Epithelial cell of umbilical artery (primary cell): ENCODE measurements at places on chromosomes 12 and 14. TPM values are rescaled to one million over a fixed set of nuclear protein-coding genes. Genes with fewer than 3 reads are reported as not detected.

The FAM90A1 gene
- 0.15 TPM in 1 of 2 replicates, not detected in the other for total RNA-seq

The KERA gene
- total RNA-seq, result not detected in 2 replicates

The TAS2R20 gene
- 1.6 and 2.4 TPM in 2 replicates for total RNA-seq

The BATF gene
- not detected in 2 replicates for total RNA-seq

The KRT3 gene
- total RNA-seq, result not detected in 2 replicates

The RERG gene
- not detected in 2 replicates for total RNA-seq

The PAWR gene
- total RNA-seq, result 57.8 and 60.0 TPM in 2 replicates

The KRT5 gene
- under 0.01 and 0.91 TPM in 2 replicates for total RNA-seq

The GIT2 gene
- 38.7 and 46.7 TPM in 2 replicates for total RNA-seq

The COQ10A gene
- total RNA-seq, result 9.1 and 13.2 TPM in 2 replicates

The ITGB7 gene
- total RNA-seq, result 0.15 TPM in 1 of 2 replicates, not detected in the other

The TAS2R31 gene
- 5.2 and 6.8 TPM in 2 replicates for total RNA-seq

The FOXN4 gene
- not detected in 2 replicates for total RNA-seq

The OTX2 gene
- not detected in 2 replicates for total RNA-seq

The KCNMB4 gene
- 3.9 and 4.0 TPM in 2 replicates for total RNA-seq

The CLEC4C gene
- total RNA-seq, result not detected in 2 replicates

The CIT gene
- 6.2 and 26.7 TPM in 2 replicates for total RNA-seq
